ENCODE measurements at places on chromosomes 6 and 20.

DNA sequence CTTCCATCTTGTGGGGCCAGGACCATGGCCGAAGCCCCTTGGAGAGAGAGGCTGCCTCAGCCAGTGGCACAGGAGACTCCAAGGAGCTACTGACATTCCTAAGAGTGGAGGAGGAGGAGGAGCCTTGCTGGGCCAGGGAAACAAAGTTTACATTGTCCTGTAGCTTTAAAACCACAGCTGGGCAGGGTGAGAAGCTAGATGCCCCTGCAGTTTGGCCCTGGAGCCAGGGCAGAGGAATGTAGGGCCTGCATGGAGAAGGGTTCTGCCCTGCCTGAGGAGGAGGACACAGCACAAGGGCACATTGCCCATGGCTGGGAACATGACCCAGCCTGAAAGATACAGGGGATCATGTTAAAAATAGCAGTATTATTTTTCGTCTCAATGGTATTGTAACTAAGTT is 37.4 kb downstream of the PLCG1 start:
- DNase-seq = no peak

DNA sequence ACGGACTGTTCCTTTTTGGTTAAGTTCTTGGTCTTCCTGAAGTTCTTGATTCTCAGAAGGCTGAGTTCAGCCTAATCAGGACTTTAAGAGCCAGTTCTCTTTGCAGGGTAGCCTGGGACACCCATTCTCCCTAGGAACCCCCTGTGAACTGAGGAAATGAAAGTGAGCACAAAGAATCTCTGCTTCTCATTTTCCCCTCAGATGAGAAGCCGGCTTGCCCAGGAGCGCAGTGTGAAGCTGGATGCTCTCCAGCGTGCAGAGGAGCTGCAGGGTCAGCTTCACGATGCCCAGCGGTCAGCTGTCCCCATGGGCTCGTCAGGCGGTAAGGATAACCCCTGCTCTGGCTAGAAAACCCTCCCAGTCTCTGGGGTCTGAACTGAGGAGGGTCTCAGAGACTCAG is 34.0 kb downstream of the CD164 start:
- DNase-seq = no peak

- no peak for DNase-seq
These were observed 118.4 kb downstream of the MYLK4 start for GRCh38 chr6:2632368-2632767.

- no peak for DNase-seq
These were observed 856 bp downstream of the TP53TG5 start for GRCh38 chr20:45377269-45377668.

DNA sequence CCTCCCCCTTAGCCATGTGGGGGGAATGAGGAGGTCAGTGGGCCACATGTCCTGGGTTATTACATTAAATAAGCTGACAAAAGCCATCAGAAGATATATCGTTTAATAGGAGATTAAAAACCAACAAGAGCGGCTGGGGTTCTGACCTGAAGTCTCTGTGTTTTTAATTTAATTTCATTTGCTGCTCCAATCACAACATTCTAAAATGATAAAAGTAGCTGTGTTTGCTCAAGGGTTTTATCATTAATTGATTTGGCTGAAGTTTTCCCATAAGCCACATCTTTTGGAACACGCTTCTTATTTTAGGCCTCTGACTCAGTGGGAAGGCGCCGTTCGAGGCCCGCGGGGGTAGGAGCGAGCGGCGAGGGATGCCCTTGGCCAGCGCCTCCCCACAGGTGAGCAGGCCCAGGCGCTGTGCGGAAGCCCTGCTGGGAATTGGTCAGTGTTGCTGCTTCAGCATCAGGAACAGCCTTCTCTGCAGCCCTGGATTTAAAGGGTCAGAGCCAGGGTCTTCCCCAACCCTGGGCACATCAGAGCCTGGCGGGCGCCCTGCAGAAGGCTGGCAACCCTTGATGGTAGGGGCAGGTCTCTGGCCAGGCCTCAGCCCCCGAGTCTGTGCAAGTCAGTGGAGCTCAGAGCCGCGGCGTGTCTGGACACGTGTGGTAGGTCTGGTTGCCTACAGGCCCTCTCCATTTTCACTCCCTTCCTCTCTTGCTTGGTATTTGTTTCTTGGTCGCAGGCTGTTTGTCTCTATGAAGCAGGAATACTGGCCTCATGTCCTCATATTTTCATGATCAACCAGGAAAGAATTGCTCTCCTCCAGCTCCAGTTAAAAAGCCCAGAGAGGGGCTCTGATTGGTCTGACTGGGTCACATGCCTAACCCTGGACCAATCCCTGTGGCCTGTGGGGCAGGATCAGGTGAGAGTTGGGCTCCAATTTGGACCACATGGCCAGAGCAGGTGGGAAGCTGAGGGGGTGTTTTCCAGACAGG is 30.9 kb upstream of the MLN start:
- no peak for DNase-seq

GRCh38 chr20:22426772-22427171 is 157.6 kb downstream of the FOXA2 start:
- no peak for DNase-seq

GRCh38 chr20:50918403-50918802 is 12.8 kb downstream of the ADNP start:
- DNase-seq = no peak

- DNase-seq = no peak
These were observed 7.2 kb downstream of the PREX1 start for GRCh38 chr20:48820649-48820973.

GRCh38 chr20:62496568-62497218 is 20.9 kb upstream of the GATA5 start:
- DNase-seq = peak; percentile 10

GRCh38 chr20:58294497-58295455 is 14.7 kb upstream of the RAB22A start:
- no peak for DNase-seq

DNA sequence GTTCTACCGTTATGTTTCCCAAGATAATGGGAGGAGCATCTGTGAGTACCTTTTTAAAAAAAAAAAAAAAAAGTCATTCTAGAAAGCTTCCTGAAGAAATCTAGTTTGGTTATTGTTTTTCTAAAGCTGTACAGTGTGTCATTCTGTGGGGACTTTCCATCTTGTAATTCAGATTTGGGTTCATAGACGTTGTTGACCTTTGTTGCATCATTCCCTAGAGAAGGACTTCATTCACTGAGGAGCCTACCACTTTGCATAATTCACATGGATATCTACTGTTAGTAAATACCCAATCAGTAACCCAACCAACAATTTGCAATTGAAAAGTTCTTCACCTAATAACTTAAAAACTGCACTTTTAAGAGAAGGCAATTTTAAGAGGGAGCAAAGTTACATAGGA is 60.1 kb downstream of the RPP40 start:
- DNase-seq = no peak

DNA sequence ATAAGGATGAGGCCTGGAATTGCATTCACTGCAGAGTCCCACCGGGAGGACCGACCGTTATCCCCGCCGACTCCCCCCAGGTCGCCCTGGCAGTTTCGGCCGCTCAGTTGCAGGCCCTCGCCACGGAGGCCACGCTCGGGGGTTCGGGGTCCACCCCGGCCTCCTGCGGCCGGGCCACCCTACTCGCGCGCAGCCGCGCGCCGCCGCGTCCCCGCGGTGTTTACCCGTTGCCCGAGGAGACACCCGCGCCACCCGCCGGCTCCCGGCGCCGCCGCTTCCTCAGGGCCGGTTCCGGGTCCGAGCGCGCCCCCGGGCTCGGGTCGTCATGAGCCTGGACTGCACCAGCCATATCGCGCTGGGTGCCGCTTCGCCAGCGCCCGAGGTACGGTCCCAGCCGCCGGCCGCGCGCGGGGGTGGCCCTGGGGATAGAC is at the start of gene CCDC170:
CCDC170 (plus strand) TSS at position 214 of the 431 bp plus-strand sequence; CDS start at position 326, 112 bp downstream.
- DNase-seq = no peak

DNA sequence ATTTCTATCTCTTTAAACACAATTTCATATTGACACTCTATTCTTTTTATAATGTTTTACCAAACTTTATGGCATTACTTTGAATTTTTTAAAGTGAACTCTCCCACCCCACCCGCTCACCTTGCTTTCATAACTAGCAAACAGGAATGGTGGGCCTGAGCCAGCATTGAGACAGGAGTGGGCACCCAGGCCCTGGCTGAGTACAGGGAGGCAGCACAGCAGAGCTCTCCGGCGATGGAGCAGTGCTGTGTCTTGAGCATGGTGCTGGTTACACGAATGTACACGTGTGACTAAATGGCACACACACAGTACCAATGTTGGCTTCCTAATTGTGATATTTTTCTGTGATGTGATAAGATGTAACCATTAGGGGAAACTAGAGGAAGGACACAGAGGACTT is 4.5 kb downstream of the CST11 start:
- DNase-seq = no peak

GRCh38 chr6:4814212-4814611 is 38.0 kb downstream of the CDYL start:
- DNase-seq = no peak

GRCh38 chr20:63281742-63282665 is 9.4 kb downstream of the ARFGAP1 start:
- DNase-seq = no peak

DNA sequence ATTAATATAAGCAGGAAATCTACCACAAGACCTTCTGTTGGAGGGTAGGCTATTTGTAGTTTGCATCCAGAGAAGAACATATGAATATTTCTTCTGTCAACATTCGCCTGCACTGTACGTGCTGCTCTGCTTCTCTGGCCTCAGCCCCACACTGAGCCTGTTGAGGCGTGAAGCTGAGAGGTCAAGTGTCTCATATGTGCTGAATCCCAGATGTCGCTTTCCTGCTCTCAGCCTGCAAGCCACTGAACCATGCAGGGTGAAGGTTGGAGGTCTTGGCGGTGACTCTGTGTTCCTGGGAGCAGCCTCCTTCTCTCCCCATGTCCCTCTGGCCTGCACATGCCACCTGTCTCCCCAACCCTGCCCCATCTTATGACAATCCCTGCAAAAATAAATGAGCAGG is 83.6 kb downstream of the TMEM170B start:
- DNase-seq = no peak

GRCh38 chr6:135876058-135876457 is 24.6 kb downstream of the PDE7B start:
- no peak for DNase-seq

DNA sequence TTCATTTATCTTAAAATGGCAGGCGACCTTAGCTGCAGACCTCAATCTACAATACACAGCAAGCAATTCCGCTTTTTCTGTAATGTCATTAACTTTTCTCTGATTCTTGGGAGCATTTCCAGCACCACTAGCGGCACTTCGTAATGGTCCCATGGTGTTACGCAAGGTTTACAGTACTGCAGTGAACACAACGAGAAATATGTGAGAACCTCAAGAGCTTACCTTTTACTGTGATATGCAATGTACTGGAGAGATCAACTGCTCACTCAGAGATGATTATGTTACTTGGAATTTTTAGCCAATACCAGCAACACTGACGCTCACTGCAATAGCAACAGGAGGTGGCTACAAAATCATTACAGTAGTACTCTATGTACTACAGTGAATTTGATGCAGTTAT is 2.8 kb upstream of the CEP43 start:
- no peak for DNase-seq

DNA sequence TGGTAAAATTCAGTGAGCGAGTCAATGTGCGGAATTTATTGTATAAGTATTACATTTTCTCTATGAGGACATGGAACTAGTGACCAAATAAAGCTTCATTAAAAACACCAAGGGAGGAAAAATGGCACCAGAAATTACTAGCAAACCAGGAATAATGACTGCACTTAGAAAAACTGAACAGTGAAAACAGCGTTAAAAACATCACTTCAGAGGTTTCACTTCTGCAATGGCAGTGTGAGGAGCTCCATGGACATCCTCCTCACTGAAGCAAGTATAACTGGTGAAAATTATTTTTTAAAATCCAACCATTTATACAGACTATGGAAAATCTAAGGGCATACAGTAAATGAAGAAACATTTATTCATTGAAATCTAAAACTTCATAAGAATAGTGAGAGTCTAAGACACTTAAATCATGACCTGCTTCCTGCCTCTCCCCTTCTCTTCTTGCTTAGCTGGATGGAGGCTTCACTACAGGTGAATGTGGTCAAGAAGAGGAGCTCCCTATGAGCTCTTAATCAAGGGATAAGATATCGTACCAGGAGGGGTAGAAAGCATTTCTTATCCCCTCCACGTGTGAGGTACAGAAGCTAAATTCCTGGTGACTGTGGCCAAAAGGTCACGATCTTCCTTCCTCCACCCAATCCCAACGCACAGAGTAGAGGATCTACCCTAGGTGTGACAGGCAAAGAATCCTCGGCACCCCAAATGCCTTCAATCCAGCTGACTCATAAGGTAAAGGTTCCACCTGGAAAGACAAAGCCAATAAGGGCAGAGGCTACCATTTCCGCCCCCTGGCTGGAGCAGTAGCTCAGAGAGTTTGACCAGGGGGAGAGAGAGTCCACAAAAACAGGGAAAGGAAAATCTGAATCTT is 12.3 kb upstream of the ASF1A start:
- no peak for DNase-seq

DNA sequence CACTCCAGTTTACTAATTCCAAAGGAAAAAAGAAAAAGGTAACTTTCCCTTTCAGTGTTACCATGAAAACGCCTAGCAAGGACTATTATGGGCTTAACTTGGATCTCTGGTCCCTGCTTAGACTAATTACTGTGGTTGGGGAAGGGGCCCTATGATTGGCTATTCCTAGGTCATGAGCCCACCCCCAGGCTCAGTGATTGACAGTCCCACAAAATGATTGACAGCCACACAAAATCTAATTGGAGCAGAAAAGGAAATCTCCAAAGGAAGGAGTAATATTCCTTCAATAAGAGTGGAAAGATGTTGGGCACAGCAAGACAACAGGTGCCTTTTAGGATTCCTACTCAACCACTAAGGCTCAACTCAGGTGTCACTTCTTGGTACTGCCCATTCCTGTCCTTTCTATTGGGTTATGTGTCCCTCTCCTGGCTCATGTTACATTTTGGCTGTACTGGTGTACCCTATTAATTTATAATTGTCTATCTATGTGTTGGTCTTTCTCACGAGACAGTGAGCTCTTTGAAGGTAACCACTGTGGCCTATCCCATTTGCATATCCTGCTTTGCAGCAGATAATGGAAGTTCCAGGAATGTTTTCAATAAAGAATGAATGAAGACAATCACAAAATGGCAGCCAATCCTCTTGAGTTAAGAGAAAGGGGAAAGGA is 5.5 kb upstream of the UTRN start:
- DNase-seq = no peak

- DNase-seq = no peak
These were observed 6.5 kb downstream of the MDGA1 start for GRCh38 chr6:37690964-37691735.

DNA sequence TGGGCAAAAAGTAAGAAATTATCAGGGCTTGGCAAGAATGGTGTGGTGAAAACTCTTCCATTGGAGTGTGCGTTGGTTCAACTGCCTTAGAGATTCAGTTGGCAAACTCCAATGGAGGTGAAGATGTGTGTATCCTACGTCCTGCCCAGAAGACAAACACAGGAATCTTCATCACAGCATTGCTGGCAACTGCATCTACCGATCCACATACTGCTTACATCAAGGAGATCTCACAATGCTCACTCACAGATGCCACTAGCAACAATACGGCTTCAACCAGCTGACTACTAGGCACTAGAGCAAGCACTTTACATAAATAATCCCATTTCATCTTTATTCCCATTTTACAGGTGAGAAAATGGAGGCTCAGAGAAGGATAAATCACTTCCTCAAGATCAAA is 10.0 kb upstream of the SPO11 start:
- no peak for DNase-seq

GRCh38 chr20:49288784-49289696 is 11.2 kb upstream of the ZNFX1 start:
- no peak for DNase-seq
